ENCODE measurements at places on chromosomes 12 and 14.

GRCh38 chr12:58211211-58211610 lies 269.8 kb downstream of the ATP23 start:
- DNase-seq = no peak

DNA sequence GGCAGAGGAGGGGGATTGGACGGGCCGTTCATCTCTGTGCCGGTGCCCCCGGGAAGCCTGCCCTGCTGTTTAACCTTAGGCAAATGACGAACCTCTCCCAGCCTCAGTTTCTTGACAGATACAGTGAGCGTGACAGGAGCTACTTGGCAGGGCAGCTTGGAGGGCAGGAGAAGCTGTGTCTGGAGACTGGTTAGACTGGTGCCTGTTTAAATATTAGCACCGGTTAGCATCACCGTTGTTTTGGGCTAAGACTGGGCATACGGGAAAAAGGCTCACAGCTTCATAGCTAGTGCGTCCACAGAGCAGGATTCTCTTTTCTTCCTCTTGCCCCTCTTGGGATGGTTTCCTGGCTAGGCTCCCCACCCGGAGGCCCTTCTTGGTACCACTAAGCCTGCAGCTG lies 38.7 kb downstream of the RHOF start:
- DNase-seq = no peak

DNA sequence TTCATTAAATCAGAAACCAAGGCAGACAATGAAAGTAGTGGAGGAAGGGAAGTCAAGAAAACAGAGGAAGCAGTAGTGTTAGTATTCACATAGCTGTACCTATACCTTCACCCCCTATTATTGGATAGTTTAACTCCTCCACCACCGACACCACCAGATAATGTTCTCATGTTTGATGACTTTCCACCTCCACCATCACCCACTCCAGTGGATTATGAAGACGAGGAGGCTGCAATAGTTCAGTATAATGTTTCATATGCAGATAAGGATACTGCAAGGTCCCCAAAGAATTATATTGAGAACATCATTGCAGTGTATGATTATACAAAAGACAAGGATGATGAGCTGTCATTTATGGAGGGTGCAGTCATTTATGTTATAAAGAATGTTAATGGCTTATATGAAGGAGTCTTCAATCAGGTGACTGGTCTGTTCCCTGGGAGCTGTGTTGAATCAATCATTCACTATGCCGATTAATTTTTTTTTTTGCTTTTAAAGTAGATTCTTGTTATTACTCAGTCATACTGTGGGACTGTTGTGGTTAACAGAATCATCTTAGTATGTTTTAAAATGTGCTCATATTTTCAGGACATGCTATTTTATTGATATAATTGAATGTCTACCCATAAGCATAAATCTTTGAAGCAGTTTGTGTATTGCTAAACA lies 32.2 kb upstream of the KTN1 start:
- no peak for DNase-seq

DNA sequence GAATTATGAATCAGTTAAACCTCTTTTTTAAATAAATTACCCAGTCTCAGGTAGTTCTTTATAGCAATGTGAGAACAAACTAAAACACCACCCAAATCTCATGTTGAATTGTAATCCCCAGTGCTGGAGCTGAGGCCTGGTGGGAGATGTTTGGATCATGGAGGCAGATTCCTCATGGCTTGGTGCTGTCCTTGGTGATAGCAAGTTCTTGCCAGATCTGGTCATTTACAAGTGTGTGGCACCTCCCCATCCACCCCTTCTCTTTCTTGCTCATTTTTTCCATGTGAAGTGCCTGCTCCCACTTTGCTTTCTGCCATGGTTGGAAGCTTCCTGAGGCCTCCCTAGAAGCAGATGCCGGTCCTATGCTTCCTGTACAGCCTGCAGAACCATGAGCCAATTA lies 102.1 kb upstream of the ANO4 start:
- no peak for DNase-seq

DNA sequence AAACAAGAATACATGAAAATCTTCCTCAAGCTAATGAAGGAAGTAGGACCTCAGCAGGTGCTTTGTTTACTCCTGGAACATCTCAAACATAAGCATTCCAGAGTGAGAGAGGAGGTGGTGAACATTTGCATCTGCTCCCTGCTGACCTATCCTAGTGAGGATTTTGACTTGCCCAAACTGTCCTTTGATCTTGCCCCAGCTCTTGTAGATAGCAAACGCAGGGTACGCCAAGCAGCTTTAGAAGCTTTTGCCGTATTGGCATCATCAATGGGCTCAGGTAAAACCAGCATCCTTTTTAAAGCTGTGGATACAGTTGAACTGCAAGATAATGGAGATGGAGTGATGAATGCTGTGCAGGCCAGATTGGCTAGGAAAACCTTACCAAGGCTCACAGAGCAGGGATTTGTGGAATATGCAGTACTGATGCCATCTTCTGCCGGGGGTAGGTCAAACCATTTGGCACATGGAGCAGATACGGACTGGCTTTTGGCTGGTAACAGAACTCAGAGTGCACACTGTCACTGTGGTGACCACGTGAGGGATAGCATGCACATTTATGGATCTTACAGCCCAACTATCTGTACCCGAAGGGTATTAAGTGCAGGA lies 1.9 kb downstream of the TOGARAM1 start:
- DNase-seq = no peak

DNA sequence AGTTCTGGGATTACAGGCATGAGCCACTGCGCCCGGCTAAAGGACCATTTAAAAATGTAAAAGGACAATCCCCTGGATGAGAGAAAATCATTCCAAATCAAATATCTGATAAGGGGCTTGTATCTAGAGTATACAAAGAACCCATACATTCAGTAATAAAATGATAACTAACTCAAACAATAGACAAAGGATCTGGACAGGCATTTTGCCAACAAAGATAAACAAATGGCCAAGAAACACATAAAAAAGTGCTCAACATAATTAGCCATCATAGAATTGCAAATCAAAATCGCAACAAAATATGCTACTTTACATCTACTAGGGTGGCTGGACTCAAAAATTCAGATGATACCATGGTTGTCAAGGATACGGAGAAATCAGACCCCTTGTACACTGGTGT lies 8.5 kb upstream of the BICD1 start:
- no peak for DNase-seq

DNA sequence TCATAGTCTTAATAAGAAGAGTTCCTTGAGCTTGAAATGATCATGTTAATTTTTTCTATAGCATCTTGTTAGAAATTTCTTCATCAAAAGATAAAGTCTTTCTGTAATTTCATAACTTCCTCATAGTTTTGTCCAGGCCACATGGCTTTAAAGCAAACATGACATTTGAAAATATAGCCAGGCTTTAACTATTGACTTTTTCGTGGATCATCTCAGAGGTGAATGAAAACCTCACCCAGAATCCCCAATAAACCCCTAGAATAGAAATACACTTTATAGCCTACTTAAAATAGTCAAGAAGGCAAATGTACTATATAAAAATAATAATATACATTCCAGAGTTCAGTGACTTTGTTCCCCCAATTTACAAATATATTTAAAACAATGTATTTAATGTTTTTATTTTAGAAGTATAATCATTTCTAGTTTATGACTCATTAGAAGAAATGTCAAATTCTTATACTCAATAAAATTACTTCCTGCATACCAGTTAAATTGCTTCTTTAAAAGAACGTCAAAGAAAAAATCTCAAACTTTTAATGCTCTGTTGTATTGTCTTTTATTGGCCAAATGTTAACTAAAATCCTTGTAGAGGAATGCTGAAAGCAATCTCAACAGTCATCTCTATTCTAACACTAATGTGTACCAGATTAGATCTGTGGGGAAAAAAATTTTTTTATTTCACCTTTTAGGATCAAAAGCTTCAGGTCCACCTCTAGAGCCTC lies 21.6 kb downstream of the EXOC5 start:
- DNase-seq = no peak

GRCh38 chr12:1835211-1836131 lies 15.1 kb downstream of the LRTM2 start:
- no peak for DNase-seq

- DNase-seq = no peak
Observed at GRCh38 chr12:88432531-88433490, 147.5 kb downstream of the KITLG start.

- no peak for DNase-seq
Observed at GRCh38 chr12:12474931-12475795, 87.5 kb downstream of the DUSP16 start.

DNA sequence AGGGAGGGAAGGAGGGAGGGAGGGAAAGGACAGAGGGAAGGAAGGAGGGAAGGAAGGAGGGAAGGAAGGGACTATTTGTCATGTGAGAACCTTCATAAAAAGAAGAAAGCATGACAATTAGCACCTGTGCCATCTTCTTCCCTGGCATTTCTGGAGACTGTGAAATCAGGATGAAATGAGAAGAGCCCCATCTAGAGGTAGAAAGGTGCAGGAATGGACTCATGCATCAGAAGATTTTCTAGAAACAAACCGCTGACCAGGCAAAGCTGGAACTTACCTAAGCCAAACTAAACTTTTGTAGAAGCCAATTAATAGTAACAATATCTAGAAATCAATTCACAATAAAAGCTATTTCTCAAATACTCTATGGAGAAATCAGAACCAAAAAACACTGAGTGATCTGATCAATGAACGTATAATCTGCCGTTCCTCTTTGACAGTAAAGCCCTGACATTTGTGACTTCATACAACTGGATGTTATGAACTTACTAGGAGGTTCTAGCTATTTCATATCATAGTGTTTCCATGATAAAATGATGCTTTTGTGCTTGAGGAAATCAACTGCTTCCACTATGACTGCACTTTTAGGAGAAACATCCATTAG lies 24.4 kb upstream of the CRACR2A start:
- no peak for DNase-seq

DNA sequence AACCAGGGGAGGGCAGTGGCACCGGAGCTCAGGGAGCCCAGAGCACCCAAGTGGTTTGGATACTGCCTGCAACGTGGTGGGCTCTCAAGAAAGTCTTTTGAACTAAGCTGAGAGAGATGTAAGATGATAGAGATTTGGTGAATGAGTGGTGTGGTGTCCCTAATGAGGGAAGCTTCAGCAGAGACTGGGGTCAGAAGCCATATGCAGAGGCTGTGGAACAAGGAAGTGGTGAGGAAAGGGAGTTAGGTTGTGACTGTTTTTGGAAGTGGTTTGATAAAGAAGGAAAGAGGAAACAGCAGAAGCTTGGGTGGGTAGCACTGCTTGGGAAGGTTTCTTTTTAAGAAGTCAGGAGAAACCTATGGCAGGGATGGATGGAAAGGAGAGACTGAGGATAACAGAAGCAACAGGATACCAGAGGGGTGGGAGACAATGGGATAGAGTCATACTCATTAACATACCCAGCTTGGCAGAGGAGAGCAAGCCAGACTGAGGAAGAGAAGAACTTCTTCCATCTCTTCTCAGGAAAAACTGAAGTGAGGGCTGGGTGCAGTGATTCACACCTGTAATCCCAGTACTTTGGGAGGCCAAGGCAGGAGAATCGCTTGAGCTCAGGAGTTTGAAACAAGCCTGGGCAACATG lies 24.1 kb downstream of the SLC4A8 start:
- DNase-seq = no peak

DNA sequence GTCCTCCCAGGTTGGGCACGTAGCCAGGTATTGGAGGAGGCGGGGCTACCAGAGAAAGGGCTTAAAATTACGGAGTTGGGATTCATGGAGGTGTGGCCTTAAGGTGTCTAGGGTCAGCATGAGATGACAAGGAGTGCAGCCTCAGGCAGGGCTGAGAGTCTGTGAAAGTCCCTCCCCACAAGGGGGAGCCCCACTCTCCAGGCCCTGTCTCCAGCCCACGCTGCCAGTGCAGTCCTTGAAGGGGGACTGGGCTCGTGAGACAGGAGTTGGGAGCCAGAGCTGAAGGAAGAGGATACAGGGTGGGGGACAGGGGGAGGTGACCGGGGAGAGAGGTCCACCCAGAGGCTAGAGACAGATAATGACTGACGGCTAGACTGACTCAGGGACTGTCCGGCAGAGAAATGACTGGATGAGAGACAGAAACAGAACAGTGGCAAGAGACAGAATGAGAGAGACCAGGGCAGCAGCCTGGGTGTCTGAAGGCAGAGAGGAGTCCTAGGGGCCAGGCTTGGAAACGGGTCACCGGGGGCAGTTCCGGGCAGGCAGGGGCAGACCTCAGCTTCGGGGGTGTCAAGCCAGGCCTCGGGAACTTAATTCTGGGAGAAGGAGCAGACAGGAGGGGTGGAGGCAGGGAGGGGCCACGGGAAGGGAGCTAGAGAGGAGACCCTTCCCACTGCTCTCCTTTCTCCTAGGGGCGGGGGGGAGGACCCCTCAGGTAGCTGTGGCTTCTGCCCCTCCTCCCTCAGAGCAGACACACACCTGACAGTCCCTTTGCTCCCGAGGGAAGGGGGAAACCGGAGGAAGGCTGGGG lies 970 bp downstream of the CDH24 start:
- peak; percentile 19 for DNase-seq

DNA sequence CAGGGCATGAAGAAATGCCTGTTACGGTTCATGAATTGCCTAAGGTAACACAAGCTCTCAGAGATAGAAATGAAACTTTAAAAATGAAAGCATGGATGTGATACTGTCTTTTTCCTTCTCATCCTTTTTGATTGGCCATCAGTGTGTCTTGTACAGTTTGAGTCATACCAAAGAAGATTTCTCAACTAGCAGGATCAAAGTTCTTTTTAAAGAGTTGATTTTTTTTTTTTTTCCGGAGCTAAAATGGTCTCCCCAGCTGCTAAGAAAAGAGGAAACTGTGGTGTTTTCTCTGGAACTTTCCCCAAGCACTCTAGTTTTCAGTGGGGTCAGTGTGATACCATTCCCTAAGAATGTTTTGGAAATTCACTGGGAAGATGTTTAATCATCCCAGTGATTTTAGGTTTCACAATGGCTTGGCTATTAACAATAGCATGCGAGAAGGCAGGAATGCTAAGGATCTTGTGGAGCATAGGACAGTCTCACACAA lies 105.0 kb downstream of the ETNK1 start:
- DNase-seq = no peak

DNA sequence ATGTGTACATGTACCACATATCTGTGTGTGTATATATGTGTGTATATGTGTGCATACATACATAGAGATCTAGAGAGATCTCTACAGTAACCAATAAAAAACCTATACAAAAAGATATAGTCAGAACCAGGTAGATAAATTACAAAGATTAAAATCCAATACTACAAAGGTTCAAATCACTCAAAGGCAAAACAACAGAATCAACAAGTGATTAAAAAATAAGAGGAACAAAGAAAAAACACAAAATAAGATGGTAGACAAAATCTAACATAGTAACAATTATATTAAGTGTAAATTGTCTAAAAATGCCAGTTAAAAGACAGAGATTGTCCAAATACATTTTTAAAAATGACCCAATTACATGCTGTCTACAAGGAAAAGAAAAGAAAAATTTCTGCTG lies 83.6 kb downstream of the R3HDM2 start:
- no peak for DNase-seq

Measured in activated CD8-positive, alpha-beta memory T cell treated with anti-CD3 and anti-CD28 coated beads for 1 hour (primary cell).